Ascending aorta (tissue), 2 donors: ENCODE measurements at places on chromosomes 1 and 21. TPM values are rescaled to one million over a fixed set of nuclear protein-coding genes. Genes with fewer than 3 reads are reported as not detected.

- DNase-seq = no peak
Measured at GRCh38 chr1:14583788-14584187, 14.7 kb upstream of the KAZN start.

GRCh38 chr1:234624724-234625117 is 14.7 kb upstream of the IRF2BP2 start:
- DNase-seq = no peak

DNA sequence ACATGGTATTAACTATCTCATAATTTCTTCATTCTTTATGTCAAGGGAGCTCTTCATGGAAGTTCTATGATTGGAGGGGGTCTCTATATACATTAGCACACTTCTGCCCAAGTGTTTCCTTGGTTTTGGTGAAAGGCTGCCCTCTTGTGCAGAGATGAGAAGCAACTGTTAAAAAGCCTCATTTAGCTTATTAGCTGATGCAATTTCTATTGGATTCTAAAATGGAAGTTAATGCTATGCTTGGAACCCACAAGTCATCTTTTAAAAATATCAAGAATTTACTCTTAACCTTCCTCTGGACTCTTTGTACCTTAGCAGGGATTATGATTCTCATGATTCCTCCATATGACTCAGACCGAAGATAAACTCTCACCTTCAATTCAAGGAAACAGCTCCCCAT is 328.9 kb downstream of the PTBP2 start:
- DNase-seq = no peak

The RGS16 gene
- 8.1 TPM for total RNA-seq

The KCNK2 gene
- 0.85 TPM for total RNA-seq

DNA sequence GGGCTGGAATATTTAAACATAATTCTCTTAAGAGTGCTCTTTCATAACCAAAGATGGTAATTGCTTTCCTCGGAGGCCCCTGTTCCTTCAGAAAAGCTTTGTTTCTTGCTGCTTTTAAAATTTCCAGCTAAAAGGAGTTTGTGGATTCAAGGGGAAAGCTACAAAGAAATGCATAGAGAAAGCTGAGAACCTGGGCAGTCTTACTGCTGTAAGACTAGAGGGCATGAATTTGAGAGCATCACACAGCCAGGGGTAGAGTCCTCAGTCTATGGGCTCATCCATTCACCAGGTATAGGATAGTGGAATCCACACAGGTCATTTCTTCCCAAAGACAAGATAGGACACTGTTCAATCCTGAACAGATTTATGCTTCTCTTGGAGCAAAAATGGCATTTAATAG is 186.3 kb upstream of the PLD5 start:
- DNase-seq = no peak

DNA sequence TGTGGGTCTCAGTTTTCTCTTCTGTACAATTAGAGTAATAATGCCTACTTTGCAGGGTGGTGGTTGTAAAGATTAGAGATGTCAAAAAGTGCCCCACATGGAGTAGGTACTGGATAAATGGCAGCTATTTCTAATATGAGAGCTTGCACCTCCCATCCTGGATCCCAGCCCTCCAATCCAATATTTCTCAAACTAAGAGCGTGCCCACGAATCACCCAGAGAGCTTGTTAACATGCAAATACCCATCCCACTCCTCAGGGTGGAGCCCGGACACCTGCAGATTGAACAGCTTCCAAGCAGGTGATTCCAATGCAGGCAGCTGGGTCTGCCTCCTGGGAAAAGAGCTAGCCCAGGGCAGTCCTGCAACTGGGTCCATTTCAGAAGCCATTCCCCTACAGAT is 33.0 kb downstream of the LRRN2 start:
- no peak for DNase-seq
